ENCODE measurements at places on chromosomes 3 and 15.
A peak's percentile ranks its signal among the peaks of the same experiment; 100 is the strongest.

GRCh38 chr3:101828691-101829436 is 20.4 kb upstream of the NFKBIZ start:
- no peak for DNase-seq

- no peak for DNase-seq
Measured at GRCh38 chr15:29818141-29818540, 4.1 kb downstream of the TJP1 start.

DNA sequence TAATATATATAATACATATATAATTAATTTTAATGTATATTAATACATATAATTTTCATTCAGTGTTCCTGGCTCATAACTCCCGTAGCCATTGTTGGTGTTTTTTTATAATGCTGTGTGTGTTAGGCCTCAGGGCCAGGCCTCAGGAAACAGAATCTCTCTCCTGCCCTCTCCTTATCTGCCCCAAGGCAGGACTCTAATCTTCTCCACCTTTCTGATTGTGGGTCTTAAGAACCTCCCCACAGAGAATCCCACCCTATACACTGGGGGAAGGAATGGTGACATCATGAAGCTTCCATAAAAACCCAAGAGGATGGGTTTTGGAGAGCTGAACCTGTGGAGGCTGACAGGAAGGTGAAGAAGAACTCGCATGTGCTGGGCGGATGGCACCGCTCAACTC is 4.0 kb upstream of the FMN1 start:
- no peak for DNase-seq

DNA sequence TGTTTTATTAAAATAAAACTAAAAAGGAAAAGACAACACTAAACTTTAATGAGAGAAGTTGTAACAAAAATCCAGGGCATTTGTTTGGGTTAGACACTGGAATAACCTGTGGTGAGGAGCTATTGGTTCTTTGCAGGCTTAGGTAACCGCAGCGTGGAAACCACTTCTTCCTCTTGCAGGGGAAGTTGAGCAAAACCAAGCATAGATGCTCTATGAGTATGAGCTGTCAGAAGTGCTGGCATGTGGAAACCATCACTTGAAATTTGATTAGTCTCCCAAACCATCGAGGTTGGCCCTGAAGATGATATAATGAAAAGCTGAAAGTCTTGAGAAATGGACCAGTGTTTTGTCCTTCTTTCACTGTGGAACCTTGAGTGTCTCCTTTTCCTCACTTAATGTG is 127.1 kb upstream of the RBMS3 start:
- no peak for DNase-seq

DNA sequence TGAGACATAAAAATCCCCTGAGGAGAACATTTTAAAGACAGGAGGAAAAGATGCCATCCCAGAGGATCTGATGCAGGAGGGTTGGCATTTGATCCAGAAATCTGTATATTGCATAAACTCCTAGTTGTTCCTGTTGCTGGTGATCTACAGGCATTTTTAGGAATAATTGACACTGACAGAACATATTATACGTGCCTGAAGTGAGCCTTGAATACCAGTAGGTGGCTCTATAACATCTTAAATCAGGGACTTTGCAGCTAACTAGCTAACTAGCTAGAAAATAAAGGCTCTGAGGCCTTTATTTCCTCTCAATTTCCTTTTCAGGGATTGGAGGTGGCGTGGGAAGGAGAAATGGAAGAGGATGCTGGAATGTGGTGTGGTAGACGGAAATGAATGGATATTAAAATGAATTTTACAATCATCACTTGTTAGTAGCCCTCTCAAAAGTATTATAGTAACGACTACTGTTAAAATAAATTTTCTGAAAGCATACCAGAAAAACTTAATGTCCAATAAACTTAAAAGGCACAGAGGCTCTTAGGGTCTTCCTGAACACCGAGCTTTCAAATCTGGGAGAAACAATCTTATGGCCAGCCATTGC is 73.8 kb upstream of the ZBED2 start:
- peak; percentile 46 for DNase-seq

GRCh38 chr3:13483286-13483685 is 3.2 kb downstream of the HDAC11 start:
- DNase-seq = no peak

GRCh38 chr15:44194323-44195150 is 534 bp downstream of the FRMD5 start:
- DNase-seq = no peak

- DNase-seq = peak; percentile 32
Measured at GRCh38 chr3:138332472-138333073, 2.9 kb upstream of the NME9 start.

DNA sequence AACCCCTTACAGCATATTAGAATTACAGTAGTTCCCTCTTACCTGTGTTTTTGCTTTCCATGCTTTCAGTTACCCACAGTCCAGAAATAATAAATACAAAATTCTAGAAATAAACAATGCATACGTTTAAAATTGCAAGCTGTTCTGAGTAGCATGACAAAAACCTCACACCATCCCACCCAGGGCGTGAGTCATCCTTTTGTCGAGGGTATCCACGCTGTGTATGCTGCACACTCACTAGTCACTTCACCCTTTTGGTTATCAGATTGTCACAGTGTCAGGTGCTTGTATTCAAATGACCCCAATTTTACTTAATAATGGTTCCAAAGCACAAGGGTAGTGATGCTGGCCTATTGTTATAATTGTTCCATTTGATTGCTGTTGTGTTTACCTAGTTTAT is 72.5 kb upstream of the P3H2 start:
- DNase-seq = no peak

GRCh38 chr3:162029736-162030135 is 533.1 kb downstream of the OTOL1 start:
- no peak for DNase-seq

DNA sequence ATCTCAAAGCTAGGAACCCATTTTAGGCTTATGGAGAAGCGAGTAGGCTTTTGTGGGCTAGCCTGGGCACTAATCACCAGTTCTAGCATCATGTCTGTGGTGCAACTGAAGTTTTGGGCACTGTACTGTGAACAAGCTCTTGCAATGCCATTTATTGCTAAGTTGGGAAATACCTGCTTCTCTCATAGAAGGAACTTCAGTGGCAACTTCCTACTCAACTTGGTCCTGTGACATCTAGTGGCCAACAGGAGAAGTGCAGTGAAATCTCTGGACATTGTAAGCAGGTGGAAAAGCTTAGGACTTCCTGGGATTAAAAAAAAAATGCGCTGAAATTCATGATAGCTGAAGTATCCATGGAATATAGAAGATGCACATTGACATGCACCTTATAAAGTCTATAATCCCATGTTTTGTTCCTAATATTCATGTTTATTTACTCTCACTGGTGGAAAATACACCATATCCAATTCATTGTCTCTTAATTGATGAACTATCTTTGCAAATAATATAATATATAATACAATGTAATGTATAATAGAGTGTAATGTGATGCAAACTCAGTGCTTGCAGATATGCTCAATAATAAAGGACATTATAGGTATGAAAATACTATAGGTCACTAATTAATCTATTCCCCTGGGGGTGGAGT is 6.5 kb upstream of the ALDH1A3 start:
- DNase-seq = peak; percentile 62

- no peak for DNase-seq
Measured at GRCh38 chr3:179682426-179683080, 29.7 kb downstream of the USP13 start.

DNA sequence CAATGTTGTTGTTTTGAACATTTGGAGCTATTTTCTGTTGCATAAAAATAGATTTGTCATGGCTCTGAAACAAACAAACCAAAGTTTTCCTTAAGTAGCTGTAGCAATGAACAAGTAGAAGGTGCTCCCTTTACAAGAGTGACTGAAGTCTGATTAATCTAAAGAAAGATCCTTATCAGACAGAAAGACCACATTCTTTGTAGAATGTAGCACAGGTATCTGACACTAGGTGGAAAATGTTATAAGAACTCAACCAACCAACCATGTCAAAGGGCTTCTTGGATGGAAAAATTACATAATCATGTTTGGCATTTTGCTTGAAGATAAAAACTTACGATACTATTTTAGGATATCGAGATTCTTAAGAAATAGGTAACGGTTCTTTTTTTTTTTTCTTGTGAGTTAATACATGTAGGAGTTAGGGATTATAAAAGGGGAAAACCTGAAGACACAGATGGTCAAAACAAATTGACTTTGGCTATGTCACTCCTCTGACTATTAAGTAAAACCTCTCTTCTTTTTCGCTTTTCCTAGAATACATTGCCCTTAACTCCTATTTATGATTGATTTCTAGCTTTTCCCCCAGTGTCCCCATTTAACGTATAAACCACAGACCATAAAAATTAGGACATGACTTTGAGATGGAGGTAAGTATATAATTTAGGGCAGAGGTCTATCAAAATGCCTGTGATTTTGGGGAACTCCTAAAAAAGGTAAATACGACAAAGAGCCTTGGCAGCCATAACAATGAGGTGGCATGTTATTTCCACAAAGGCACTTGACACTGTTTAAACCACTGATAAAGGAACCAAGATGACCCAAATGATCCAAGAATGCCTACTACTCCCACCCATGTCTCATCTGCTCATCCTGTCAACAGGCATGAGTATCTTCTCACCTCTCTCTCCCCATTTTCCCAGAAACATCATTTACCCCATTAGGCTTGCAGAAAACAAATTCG is 72.0 kb downstream of the CCR4 start:
- DNase-seq = no peak

- no peak for DNase-seq
Measured at GRCh38 chr15:52924630-52925029, 134.5 kb upstream of the ONECUT1 start.
